ENCODE measurements at places on chromosomes 12 and 14.
A peak's percentile ranks its signal among the peaks of the same experiment; 100 is the strongest.

GRCh38 chr12:130792821-130793553, 46.1 kb downstream of the STX2 start:
- DNase-seq: no peak

GRCh38 chr12:109385339-109386058, 37.8 kb downstream of the MYO1H start:
- DNase-seq: peak; percentile 40

- no peak for DNase-seq
These were observed 33.5 kb downstream of the SUDS3 start for GRCh38 chr12:118409834-118410233.

GRCh38 chr12:53049571-53050318, at the start of gene TNS2:
Gene TNS2, plus strand, starts transcription at chr12:53050065. Its CDS starts 121 bp downstream, at chr12:53050186.
- DNase-seq: no peak

DNA sequence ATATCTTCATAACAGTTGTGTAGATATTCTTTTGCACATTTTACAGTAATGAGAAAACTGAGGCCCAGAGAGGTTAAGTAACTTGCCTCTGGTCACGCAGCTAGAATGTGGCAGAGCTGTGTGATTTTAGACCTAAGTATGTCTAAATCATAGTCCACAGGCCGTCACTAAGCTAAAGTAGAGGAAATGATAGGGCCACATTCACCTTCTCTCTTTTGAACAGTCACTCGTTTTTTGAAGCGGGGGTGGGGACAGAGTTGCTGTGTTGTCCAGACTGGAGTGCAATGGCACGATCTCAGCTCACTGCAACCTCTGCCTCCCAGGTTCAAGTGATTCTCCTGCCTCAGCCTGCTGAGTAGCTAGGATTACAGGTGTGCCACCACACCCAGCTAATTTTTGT, 68.5 kb downstream of the RASSF3 start:
- DNase-seq: no peak

DNA sequence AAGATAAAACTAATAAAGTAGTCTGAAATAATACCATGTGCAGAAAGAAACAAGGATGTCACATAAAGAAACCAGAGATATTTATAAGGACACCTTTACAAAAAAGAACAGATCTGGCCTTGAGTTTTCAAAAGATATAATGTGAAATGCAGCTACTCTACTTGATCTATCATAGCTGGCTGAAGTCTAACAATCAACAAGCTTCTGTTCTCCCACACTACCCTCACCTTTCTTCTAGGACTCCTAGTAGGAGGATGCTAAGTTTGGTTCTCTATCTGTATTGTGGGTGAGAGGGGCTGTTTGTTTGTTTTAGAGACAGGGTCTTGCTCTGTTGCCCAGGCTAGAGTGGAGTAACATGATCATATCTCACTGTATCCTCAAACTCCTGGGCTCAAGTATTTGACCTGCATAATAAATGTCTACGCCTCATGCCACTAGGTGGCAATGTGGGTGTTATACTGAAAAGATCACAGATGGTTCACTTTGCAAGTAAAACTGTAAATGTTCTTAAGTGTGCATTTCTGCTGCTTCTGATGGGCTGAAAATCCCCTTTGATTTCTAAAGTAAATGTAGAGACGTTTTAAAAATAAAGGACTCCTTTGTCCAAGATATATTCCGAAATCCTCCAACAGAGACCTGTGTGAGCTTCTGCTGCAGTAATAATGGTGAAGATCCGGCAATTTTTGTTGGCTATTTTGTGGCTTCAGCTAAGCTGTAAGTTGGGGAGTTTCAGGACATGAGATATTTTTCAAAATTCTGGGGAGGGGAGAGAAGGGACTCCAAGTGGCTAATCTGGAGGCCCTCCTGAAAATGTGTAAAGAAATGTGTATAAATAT, 269.3 kb downstream of the DAD1 start:
- no peak for DNase-seq

- DNase-seq: no peak
These were observed 18.2 kb downstream of the RFX4 start for GRCh38 chr12:106601031-106601430.

DNA sequence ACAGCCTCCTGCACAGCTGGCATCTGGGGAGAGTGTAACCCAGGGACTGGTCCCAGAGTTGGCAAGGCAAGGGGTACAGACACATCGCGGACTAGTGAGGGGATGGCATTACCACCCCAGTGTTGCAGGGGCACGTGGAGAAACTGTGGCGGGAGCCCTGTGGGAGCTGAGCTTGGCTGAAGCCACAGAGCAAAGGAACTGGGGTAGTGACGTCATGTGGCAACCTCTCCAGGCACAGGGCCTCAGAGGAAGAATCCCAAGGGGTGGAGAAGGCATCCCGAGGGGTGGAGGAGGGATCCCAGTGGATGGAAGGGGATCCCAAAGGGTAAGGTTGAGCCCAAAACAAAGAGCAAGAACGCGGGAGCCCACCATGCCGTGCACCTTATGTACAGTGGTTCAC, 70.1 kb downstream of the GSC start:
- no peak for DNase-seq

GRCh38 chr12:67456431-67456901, 187.3 kb downstream of the CAND1 start:
- DNase-seq: peak; percentile 67

- DNase-seq: no peak
These were observed 184.4 kb upstream of the HIF1A start for GRCh38 chr14:61510736-61511557.

- peak; percentile 83 for DNase-seq
These were observed 29.9 kb downstream of the HSPB8 start for GRCh38 chr12:119208626-119209061.

- no peak for DNase-seq
These were observed 54.6 kb downstream of the CDC42BPB start for GRCh38 chr14:103002578-103003350.

DNA sequence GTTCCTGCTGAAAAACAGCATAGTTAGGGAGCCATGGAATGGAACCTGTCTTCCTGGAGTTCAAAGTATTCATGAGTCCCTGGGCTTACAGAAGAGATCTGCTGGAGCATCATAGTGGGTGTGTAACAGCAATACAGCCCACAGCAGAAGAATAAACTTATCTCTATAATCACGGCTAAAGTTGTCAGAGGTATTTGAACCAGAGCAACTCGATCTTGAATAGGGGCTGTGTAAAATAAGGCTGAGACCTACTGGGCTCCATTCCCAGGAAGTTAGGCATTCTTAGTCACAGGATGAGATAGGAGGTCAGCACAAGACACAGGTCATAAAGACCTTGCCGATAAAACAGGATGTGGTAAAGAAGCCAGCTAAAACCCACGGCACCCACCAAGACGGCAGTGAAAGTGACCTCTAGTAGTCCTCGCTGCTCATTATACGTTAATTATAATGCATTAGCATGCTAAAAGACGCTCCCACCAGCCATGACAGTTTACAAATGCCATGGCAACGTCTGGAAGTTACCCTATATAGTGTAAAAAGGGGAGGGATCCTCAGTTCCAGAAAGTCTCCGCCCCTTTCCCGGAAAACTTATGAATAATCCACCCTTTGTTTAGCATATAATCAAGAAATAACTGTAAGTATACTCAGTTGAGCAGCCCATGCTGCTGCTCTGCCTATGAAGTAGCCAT, 223.4 kb downstream of the PCNX1 start:
- DNase-seq: peak; percentile 54

DNA sequence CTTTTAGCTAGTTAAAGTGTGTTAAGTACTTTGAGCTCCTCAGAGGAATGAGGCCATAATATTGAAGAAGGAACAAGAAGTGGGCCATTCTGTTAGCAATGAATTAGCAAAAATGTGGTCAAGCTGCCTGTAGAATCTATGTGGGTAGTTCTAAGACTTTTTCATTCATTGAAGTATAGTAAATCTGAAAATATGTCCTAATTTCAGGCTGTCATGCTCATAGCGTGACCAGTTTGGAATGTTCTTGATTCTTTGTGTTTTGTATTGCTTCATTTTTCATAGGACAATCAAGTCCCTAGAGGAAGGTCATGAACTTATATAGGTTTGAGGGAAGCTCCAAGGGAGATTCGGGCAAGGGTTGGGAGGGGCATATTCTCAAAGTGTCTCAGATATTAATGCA, 11.4 kb downstream of the ATP23 start:
- DNase-seq: no peak

GRCh38 chr12:81809829-81810595, 50.9 kb upstream of the PPFIA2 start:
- peak; percentile 45 for DNase-seq

DNA sequence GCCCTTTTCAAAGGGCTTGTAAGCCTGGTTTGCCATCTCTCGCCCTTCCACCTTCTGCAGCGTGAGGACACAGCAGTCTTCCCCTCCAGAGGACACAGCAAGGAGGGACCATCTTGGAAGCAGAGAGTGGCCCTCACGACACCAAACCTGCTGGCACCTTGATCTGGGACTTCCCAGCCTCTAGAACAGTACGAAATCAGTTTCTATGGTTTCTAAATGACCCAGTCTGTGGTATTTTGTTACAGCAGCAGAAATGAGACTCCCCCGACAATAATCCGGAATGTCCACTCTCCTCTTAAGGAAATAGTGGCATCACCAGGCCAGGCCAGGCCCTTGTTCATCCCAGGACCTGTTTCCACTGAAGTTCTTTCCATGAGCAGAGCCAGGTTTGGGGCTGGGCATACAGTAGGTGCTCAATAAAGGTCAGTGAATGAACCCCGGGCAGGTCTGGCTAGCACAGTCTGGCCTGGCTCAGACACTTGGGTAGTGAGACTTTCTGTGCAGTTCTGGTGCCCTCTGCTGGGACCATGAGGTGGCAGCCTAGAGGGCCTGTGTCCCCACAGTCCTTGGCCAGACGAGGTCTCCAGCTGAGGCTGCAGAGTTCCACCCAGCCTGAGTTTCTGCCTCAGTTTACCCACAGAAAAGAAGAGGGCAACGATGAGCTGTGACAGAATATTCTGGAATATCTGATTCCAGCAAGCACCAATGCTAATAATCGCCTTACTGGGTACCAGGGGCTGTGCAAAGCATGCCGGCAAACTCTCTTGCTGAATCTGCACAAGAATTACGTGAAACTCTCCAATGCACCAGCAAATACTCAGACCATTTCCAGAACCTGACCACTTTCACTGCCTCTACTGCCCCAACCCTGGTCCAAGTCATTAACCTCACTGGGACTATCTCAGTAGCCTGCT, 14.0 kb downstream of the ABCB9 start:
- peak; percentile 54 for DNase-seq

- no peak for DNase-seq
These were observed 125.3 kb upstream of the ATF7IP start for GRCh38 chr12:14239935-14240872.

DNA sequence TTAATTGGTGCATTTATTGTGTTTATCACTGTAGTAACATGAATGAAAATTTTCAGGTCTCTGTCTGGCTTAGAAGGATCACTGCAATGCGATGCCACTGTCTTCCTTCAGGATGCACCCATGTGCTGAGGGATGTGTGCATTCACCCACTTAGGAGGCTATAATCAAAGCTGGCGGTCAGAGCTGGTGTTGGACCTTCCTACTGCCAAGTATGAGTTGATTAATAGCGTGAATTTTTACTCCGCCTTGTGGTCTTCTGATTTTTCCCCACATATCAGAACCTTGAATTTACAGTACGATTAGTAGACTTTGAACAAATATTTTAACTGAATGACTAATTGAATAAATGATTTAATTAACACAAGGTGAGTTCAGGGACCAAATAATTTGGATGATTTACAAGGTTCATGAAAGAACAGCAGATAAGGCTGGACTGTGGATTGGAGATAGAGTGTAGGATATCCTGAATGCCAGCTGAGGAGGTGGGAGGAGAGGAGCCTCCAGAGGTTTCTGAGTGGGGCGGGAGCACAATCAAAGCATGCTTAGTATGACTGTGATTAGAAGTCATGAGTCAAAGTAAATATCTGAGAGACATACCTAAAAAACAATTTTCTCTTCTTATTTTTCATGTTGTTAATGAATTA, 50.1 kb downstream of the RERG start:
- DNase-seq: no peak

GRCh38 chr12:132154341-132154761, 10.1 kb downstream of the NOC4L start:
- no peak for DNase-seq

GRCh38 chr12:58719161-58719560, 201.1 kb downstream of the LRIG3 start:
- DNase-seq: no peak

- peak; percentile 100 for DNase-seq
These were observed at the start of gene NEMP1 for GRCh38 chr12:57078519-57079404. Gene NEMP1, minus strand, starts transcription at chr12:57078791. Its CDS starts 46 bp downstream, at chr12:57078745.

DNA sequence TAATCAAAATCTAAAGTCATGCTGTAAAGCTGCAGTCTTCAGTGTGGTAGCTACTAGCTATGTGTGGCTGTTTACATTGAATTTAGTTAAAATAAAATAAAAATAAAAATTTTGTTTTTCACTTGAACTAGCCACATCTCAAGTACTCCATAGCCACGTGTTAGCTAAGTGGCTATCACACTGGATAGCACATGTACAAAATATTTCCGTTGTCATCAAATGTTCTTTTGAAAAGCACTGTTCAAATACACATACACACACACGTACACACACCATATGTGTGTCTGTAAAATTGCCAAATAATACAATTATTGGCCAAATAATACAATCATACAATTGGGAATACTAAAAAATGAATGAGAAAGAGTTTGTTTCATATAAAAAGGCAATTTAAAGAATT, 778.2 kb upstream of the FLRT2 start:
- no peak for DNase-seq

GRCh38 chr12:89346741-89347324, 5.5 kb downstream of the DUSP6 start:
- no peak for DNase-seq

DNA sequence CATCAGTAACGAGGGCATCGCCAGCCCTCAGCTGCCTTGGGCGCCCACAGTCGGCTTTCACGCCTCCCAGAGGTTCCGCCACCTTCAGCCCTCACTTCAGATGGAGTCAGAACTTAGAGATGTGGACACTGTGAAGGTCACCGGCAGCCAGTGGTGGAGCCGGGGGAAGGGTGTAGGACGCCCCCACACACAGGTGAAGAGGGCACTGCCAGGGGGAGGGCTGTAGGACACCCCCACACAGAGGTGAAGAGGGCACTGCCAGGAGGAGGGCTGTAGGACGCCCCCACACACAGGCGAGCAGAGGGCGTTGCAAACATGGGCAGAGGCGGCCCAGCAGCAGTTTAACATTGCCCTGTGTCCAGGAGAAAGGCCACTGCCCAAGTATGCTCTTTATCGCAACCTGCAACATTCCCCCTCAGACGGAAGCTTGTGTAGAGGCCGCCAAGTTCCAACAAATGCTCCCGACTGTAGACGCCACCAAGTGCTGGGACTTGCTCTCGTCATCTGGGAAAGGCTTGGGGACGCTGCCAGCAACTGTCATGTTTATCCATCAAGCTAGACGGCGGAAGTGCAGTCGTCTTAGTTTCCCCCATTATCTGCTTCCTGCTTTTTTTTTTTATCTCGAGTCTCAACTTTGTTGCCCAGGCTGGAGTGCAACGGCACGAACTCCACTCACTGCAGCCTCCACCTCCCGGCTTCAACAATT, 4.9 kb upstream of the ANKLE2 start:
- no peak for DNase-seq

- no peak for DNase-seq
These were observed 59.0 kb upstream of the STXBP6 start for GRCh38 chr14:25108959-25109358.

DNA sequence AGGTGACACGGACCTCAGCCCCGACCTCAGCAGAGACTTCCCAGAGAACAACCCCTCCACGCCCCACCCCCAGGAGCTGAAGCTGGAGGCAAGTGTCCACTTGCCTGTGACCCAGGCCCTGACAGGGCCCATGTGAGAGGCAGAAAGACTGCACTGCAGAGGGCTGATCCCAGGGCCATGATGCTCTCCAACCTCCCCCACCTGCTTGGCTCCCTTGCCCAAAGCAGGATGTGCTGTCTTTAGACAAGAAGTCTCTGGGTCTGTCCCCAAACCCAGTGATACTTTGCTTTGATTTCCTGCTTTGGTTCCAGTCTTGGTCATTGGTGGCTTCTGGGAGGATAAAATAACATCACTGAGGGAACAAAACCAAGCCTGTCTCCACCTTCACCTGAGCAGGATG, 59.4 kb downstream of the BCL11B start:
- no peak for DNase-seq
